Right kidney (tissue), 9 donors: ENCODE measurements at places on chromosomes 2 and 18.

DNA sequence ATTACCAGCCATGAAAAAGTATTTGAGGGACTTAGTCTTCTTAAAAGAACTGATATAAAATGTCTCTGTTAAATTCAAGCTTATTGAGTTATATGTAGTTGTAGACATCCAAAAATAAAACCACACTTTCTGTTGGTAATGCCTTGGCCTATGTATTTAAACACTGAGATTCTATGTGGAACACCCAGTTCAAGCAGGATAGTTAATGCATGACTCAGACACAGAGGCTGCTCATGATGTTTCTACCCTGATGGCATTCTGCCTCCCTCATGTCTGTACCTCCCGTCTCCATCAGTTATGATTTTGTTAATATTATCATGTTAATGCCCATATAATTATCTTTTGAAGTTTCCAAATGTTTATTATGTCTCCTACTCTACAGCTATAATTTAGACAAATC, 164.5 kb downstream of the XIRP2 start:
- DNase-seq = no peak

DNA sequence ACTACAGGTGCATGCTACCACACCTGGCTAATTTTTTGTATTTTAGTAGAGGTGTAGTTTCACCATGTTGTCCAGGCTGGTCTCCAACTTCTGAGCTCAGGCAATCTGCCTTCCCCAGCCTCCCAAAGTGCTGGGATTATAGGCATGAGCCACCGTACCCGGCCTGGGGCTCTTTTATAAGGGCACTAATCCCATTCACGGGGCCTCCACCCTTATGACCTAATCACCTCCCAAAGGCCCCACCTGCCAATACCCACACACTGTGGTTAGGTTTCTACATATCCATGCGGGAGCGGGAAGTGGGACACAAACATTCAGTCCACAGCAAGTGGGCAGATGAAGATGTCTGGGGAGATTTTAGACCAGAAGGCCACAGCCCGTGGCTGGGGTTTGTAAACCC, 164.7 kb upstream of the SH3BP4 start:
- no peak for DNase-seq

GRCh38 chr2:64534363-64534762, 10.2 kb downstream of the AFTPH start:
- no peak for DNase-seq

- no peak for DNase-seq
Measured at GRCh38 chr2:229927817-229928321, 5.6 kb downstream of the FBXO36 start.

DNA sequence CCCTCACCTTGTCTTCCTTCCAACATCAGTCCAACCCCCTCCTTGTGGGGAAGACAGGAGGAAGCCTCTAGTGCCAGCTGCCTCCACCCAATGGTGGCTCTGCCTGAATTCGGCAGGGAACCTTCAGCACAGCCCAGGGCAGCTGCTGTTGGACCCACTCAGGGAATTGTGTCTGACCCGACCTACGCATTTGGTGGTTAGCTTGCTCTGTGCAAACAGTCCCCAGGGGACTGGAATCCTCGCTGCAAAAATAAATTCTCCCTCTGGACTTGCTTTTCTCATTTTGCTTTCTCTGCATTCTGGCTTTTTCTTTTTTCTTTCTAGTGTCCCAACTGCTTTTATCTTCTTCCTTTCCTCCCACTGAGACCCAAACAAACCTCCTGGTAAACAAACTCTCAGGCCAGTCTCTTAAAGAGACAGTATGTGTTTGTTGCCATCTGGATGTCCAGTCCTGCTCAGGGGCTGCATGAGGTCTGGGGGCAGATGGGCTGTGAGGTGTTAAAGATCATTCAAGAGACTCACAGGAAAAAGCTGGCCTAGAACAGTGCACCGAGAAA, 137.7 kb upstream of the HAAO start:
- DNase-seq = no peak

GRCh38 chr2:172813314-172813888, 77.8 kb downstream of the RAPGEF4 start:
- DNase-seq = no peak

GRCh38 chr2:207513551-207514257, 16.1 kb upstream of the CREB1 start:
- DNase-seq = no peak

DNA sequence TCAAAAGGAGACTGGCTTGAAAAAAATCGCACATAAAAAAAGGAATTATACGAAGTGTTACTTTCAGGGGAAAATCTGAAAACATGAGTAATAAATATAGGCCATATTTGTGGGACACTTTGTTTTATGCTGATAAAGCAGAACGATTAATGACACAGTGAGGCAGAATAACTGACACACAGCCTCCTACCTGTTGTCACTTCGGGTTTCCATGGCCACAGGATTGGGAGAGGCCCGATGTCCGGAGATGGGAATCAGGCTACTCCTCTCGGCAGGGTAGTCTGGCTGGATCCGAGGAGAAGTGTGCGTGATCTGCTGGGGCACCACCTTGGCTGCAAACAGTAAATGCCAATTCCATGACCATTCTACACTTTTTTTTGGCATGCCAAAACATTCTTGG, 31.7 kb downstream of the SAP130 start:
- no peak for DNase-seq

DNA sequence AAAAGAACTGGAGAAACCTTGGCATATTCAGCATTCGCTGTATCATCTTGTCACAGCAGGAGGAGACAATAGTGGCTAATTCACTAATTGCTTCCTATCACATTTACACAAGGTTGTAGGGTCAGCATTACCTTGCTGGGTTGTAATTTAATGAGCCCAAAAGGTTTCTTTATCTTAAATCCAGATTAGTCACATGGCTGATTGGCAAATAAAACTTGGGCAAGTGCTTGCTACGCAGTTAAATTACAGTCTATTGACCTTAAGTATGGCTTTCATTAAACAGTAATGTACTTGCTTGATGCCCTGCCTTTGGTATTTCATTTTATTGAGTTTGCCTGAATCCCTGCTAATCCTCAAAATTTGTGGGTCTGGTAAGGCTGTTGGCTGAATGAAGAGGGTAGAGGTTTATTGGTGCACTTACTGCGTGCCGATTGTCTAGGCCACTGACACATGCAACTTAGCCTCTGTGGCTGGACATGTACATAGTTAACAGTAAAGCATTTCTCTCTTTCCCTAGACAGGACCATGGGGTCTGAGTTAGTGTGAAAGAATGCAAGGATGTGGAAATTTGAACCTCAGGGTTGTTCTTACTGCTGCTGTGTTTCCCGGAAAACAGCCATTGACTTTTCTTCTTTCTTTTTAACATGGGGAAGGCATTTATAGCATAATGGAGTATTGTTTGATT, 34.3 kb downstream of the FMNL2 start:
- DNase-seq = no peak

GRCh38 chr18:56479841-56480240, 158.6 kb downstream of the TXNL1 start:
- no peak for DNase-seq

DNA sequence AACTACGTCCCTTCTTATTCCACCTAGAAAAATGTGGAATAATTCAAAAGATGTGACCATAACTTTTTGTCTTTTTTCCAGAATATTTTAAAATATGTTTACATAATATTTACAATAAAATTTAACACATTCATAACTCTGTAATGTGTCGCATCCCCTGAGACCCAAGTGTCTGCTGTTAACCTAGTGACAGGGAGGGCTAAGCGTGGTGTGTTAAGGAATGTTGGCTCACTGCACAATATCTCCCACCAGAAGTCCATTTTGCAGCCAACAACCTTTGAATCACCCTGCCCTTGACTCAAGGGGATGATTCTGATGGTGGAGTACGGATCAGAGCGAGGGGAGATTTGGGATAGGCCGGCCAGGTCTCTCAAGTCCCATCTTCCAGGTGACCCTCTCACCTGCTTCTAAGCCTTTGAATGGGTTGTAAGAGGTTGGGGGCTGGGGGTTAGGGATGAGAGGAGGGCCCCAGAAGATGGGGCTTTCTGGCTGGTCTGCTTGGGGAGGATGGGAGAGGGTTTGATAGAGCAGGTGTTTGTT, 43.3 kb downstream of the SERTAD2 start:
- DNase-seq = no peak

DNA sequence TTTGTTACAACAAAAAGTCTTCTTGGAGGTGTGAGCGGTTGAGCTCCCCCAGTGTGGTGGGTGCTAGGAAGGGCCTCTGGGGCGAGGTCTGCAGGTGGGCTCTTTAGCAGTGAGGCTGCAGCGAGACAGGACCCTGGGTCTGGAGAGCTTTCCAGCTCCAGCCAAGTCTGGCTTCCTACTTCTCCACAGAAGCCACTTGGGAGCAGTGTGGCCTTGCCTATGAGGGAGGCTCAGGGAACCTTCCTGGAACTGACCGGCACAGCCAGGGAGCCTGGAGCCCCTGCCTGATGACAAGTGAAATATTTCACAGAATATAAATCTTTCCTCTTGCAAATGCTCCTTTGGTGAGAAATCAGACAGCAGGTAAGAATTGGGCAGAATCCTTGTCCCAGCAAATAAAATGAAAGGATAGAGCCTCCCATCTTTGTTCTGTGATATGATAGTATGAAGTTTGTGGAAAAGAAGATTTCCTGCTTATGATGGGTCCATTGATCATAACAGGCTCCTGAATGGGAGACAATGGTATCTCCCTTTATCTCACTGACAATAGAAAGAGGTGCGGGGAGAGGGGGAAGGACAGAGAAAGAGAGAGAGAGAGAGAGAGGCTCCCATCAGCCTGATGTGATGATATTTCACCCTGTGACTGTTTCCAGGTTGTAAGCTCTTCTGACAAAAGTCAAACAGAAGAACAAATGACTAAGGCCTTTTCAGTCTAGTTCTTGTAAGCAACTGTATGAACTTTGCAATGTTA, 289.8 kb upstream of the SPRED2 start:
- peak; percentile 33 for DNase-seq

DNA sequence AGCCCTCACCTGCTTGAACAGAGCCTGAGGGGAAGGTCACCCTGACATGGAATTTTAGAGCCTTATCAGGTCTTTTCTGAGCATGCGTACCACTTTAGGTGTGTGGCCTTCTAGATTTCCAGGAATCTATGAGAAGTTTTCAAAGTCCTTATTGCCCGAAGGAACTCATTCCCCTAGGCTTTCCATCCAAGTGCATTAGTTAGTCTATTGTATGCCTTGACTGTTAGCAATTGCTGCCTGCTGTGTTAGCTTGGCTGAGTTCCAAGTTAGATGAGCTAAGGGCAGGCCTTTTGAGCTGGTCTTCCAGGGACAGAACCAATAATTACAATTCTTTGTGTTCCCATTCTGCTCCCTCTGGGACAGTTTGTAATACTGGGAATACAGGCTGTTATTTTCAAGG, 30.8 kb upstream of the PUM2 start:
- DNase-seq = no peak

DNA sequence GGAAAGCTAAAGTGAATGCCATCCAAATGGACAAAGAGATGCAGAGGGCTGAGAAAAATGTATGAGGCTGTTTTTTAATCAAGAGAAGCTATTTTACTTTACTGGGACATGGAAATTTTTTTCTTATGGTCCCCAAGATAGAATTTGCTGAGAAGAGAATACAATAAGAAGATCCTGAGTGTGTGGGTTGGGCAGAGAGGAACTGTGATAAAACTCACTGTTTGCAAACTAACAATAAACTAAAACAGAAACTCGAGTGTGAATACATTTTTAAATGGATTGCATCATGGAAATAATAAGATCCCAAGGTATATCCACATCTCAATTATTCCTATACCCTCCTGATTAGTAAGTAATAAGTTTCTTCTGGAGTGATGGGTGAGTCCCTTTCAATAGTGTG, 4.4 kb downstream of the NEB start:
- DNase-seq = no peak

DNA sequence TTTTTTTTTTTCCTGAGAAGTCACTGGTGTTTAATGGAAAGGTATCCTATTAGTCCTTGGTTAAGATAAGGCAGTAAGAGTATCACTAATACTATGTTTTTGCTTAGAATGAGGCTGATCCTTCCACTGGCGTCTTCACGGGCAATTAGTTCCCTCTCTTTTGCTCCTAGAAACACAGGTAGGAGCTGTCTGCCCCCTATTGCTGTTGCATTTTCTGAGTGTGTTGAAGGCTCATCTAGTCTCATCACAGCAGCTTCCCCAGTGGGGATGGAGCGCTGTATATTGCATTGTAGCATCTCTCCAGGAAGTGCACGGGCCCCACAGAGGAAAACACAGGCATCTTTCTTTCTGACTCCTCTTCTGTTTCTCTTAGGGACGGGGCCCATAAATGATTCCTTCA, 145.0 kb downstream of the NAPG start:
- DNase-seq = no peak

- DNase-seq = no peak
Measured at GRCh38 chr2:134773759-134774742, 55.3 kb upstream of the TMEM163 start.

DNA sequence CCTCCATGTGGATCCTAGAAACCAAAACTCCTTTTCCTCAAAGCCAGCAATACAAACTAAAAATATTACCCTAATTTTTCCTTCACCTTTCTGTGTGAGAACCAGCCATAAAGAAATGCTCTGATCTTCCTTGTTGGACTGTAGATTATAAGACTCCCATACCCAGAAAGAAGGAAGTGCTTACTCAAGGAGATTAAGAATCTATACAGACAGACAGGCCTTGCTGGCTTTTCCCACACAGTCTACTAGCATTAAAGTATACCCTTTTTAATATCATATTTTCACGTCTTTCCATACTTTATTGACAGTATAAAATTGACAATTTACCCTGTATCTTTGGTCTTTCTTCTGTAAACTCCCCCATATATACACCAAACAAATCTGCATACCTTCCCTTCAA, 139.0 kb downstream of the GULP1 start:
- DNase-seq = no peak

DNA sequence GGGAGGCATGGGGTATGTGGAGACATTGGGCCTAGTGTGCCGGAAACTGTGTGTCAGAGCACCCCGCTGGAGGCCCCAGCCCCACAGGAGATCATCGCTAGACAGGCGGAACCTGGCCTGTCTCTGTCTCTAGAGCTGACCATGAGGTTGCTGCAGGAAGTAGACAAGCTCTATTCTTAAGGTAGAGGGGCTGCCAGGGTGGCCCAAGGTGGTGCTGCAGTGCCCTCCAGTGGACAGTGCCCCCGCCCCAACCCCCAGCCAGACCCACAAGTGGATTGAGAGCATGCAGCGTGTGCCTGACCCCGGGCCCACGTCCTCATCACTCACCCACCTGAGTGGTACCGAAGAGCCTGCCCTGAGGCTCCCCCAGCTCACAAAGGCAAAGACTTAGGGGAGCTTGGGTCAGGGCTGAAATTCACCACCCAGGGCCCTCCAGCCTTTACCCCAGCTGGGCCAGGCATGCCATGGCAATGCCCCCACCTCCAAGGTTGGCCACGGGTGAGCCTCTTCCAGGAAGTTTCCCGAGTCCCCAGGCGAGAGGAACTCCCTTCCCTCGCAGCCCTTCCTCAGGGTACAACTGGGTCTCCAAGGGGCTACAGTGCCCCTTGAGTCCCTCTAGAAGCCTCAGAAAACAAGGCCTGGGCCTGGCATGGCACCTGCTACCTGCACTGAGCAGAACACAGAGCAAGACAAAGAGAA, 155.0 kb downstream of the TTC32 start:
- peak; percentile 30 for DNase-seq
